ENCODE measurements at places on chromosomes 7 and 10.

- no peak for DNase-seq
These were observed 371.7 kb upstream of the IGFBP3 start for GRCh38 chr7:46292741-46293140.

DNA sequence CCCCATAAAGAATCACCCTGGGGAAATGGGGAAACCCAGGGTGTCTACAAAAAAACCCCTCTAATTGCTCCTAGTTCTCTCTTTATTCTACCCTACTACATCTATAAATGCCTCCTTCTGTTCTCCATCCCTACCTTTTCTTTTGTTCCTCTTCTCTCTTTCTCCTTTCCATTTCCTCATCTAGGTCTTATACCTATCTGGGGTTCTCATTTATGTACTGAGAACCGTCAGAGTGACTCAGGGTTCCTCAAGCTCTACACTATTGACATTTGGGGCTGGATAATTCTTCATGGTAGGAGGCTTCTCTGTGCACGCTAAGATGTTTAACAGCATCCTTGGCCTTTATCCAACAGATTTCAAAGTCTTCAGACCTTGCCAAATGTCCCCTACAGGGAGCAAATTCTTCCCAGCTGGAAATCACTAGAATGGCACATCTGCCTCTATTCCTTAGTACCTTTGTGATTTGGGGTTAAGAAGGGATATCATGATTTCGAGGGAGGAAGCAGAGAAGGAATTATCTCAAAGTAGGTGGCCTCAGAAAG is 137.4 kb upstream of the PTN start:
- no peak for DNase-seq

GRCh38 chr7:75993689-75994387 is 557 bp downstream of the TMEM120A start:
- DNase-seq: peak; percentile 15

DNA sequence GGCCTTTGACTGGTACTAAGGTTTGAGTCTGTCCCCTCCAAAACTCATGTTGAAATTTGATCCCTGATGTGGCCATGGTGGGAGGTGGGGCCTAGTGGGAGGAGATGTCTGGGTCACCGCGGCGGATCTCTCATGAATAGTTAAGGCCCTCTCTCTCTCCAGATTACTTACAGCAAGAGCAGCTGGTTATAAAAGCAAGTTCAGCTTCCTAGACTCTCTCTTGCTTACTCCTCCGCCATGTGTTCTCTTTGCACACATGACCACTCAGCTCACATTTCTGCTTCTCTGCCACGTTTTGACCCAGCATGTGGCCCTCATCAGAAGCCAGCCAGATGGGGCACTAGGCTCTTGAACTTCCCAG is 29.9 kb upstream of the ZMIZ1 start:
- no peak for DNase-seq

DNA sequence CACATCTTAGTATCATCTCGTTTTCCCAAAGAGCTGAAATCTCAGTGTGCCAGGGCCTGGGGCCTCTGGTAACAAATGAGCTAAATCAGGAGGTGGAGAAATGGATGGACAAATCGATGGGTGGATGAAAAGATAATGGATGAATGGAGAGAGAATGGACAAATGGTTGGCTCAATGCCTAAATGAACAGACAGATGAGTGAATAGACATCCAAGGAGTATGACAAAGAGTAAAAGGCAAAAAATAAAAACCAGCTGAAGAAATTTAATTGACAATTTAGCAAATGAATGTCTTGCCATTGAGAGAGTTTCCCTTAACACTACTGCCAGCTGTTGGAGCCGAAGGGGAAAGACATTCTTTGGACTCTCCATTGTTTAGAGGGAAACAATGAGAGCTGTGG is 8.0 kb downstream of the SYCE1 start:
- DNase-seq: no peak

- no peak for DNase-seq
These were observed 17.4 kb upstream of the INMT start for GRCh38 chr7:30734497-30734896.

DNA sequence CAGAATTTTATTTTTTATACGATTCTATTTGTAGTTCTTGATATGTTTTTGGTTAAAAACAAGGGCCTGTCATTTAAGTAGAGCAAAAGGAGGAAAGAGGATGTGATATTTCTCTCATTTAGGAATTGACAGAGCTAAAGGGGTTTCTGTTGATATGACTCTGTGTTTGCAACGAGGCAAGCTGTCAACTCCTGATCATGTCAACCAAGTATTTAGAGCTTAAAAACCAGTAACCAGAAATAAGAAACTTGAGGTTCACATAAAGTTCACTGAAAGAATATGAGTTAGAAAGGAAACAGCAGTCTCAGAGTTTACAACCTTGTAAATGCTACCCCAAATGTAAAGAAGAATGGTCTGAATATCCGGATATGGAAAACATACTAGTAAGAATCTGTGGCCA is 434.2 kb downstream of the PARD3 start:
- no peak for DNase-seq

- DNase-seq: no peak
These were observed 88.4 kb downstream of the CARD11 start for GRCh38 chr7:2955269-2955668.

DNA sequence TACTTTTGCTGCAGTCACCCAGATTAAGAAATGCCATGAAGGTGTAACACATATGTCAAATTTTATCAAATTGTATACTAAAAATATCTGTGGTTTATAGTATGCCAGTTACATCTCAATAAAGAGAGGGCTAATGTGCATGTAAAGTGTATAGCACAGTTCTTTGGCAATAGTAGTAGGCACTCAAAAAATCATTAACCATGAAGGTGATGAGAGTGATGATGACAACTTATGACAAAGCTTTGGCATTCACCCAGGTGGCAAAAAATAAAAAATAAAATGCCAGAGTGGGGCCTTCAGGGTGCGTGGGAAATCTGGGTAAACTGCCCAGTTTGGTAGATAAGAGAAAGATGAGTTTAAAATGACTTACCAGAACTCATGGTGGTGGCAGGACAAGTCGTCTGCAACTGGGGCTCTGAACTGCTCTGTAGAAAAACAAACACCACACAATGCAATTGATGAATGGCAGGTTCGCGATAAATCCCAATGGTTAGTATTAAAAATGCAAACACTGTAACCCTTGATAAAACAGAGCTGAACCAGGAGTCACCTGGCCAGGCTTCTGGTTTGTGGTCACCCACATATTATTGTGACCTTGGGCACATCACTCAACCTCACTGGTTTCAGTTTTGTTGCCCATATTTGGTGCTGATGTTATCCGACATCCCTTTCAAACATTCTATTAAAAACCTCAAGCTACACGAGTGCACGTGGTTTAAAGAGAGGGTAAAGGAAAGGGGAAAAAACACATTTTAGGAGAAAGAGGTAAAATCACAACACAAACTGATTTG is 120.2 kb downstream of the SORBS1 start:
- no peak for DNase-seq

GRCh38 chr10:44398271-44398670 is 13.4 kb upstream of the CXCL12 start:
- no peak for DNase-seq

- no peak for DNase-seq
These were observed 146.0 kb upstream of the NAMPT start for GRCh38 chr7:106430535-106431455.

DNA sequence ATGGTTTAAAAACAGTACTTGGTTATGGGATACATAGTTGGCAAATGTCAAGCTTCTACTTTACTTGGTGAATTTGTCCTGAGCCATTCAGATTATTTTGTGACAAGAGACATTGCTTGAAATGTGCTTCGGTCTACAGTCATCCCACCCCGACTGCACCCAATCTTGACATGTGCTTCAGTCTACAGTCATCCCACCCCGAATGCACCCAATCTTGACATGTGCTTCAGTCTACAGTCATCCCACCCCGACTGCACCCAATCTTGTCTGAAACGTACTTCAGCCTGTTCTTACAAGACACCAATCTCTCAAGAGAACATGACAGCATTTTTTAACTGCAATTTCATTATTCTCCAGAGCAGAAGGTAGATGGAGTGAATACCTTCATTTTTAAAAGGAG is 47.8 kb downstream of the PRKCQ start:
- DNase-seq: no peak

DNA sequence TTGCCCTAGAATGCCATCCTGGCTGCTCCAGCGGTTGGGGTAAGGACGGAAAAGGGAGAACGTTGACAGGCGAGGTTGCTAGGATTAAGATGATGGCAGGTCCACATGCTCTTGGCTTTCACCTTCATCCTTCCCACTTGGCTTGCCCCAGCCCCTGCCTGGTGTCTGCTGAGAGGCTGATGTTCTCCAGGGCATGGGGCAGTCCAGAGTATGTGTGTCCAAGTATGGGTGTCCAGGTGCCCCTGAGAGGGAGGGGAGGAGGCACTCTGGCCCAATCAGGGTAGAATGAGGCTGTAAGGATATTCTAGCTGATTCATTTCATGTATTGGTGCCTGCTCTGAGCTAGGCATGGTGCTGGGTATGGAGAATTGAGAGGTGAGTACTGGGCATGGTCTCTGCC is 12.6 kb downstream of the NEURL1 start:
- no peak for DNase-seq

DNA sequence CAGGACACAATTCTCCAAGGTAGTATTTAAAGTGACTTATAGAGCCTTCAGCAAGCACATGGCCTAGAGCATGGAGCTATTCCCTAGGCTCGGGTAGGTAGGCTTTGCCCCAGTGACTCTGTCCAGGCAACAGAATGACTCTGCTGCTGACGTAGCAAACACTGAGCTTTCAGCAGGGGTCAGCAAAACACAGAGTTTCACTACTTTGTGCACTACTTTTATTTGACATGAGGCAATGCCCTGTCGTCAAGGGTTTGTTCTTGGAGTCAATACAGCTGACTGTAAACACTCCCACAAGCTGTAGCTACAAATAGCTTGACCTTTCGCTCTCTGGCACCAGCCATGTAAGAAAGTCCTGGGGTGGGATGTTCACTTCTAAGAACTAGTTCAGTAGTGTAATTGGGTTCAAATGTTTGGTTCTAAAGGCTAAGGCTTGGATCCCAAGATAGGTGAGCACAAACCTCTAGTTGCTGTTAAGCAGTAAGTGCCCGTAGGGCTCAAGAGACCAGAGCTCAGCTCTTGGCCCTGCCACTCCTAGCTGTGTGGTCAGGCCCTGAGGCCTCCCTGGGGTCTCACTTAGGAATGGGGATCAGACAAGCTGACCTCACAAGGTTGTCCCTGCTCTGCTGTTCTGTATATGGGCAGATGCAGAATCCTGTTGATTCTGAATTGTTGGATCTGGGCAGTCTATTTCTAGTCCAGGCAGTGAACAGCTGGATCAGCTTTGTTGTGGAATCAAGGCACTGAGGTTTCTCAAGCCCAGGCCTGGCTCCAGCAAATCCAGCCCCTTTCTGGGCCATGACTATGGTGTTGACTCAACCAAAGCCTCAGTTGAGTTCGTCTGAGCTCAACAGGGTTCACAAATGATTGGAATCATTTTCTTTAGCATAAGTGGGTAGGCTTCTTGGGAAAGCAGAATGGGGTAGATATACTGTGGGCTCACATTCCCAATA is 10.7 kb downstream of the NODAL start:
- no peak for DNase-seq

DNA sequence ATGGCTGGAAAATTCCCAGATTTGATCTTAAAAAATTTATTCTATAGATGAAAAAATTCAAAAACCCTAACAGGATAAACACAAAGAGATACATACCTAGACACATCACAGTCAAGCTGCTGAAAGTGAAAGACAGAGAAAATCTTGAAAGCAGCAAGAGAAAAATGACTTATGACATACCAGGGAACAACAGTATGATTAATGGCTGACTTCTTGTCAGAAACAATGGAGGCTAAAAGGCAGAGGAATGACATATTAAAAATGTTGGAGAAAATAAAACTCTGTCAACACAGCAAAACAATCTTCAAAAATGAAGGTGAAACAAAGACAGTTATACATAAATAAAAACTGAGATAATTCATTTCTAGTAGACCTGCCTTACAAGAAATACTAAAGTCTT is 442.7 kb downstream of the IPMK start:
- no peak for DNase-seq

DNA sequence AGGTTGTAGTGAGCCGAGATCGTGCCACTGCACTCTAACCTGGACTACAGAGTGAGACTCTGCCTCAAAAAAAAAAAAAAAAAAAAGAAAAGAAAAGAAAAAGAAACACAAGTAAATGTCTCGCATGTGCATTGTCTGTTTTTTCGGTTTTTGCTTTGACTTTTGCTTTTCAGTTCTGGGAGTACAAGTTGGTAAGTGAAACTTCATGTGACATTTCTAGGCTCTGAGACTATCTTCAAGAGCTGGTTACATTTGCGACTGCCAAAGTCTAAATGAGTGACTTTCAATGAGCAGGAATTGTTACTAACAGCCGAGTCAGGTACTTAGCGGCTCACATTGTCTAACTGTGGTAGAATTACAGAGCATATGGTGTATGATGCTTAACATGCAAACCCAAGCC is 107.0 kb upstream of the CELF2 start:
- no peak for DNase-seq

GRCh38 chr10:32187686-32188085 is 131.5 kb upstream of the KIF5B start:
- DNase-seq: no peak

DNA sequence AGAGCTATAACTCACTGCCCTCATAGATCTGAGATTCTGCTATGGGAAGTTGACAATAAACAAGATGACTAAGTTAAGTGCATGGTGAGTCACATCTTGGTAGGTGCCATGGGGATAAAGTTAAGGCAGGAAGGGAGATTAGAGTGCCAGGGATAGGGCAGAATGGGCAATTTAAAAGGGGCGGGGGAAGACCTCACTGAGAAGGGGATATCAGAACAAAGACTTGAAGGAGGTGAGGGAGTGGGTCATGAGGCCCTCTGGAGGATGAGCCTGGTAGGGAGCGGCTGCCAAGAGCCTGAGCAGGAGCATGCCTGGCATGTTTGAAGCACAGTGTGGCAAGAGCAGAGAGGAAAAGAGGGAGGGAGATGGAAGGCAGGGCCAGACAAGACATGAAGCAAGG is 34.8 kb upstream of the INMT start:
- DNase-seq: no peak

- no peak for DNase-seq
These were observed 166.0 kb upstream of the ZMIZ1 start for GRCh38 chr10:78902815-78903214.

- DNase-seq: no peak
These were observed 1120.7 kb downstream of the GATA3 start for GRCh38 chr10:9175200-9175599.

DNA sequence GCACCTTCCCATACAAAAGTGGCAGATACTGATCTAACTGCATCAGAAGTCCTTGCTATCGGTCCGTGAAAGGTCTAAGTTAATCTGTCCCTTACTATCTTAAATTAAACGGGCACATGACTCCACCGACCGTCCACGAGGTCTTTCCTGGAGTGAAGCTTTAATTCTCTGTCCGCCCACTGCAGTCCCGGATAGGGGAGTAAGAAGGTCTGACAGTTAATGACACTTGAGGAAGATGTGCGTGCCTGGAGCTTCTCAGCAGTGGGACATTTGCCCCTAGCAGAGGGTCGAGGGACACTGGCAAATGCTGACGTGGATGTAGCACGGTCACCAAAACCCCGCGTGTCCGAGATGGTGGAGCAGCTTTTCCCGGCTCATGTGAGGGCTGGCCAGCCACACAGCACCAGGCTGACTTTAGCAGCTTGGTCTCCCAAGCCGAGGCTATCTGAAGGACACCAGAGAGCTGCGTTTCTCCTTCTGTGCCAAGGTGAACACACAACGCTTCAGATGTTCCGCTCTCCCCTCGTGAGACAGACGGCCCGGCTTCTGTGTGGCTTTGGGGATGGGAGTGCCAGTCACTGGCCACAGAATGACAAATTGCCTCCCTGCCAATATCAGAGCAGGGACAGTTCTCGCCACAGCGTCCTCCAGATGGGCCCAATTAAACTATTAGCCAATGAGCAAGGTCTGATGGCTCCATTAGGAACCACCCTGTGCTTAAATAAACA is 86.6 kb downstream of the ADARB2 start:
- DNase-seq: no peak

All from CD4-positive, alpha-beta T cell treated with Interleukin-10 for 1 hour (primary cell).